ENCODE measurements at places on chromosomes 5 and 9.
A peak's percentile ranks its signal among the peaks of the same experiment; 100 is the strongest.

GRCh38 chr5:132655821-132656773, 1.9 kb upstream of the IL13 start:
- peak; percentile 33 for DNase-seq

DNA sequence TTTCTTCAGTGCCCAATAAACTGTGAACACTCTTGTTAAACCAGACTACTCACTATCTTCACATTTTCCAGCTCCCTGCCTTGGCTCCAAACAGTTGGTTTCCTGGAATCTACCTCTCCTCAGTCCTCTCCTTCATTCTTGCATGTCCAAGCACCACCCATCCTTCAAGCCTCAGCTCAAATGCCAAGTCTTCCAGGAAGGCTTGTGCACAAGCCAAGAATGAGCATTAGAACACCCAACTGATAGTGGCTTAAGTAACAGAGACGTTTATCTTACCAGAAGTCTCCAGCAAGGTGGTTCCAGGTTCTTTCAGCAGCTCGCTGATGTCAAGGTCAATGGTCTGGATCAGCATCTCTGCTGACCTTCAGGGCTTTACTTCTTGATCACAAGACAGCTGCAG, 60.1 kb downstream of the PTPDC1 start:
- DNase-seq = no peak

DNA sequence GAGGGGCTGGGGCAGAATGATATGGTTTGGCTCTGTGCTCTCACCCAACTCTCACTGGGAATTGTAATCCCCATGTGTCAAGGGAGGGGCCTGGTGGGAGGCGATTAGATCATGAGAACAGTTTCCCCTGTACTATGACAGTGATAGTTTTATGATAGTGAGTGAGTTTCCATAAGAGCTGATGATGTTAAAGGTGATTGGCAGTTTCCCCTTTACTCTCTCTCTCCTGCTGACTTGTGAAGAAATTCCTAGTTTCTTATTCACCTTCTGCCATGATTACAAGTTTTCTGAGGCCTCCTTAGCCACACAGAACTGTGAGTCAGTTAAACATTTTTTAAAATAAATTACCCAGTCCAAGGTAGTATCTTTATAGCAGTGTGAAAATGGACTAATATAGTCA, 120.4 kb upstream of the CDH9 start:
- DNase-seq = no peak

DNA sequence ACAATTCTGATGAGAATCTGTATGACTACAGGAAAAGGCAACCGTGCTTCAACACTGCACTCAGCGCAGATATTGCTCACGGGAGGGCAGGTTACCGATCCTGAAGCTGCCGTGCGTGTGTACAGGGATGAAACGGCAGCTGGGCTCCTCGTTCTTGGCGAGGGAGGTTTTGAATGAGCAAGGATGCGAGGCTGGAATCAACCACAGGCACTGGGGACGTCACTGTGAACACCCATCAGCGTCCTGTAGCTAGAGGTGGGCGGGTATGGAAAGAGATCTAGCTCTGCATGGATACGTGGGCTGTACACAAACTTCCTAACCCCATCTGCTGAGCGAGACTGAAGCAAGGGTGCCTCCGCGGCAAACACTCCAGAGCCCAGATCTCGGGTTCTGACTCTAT, 84.3 kb upstream of the COL5A1 start:
- no peak for DNase-seq

DNA sequence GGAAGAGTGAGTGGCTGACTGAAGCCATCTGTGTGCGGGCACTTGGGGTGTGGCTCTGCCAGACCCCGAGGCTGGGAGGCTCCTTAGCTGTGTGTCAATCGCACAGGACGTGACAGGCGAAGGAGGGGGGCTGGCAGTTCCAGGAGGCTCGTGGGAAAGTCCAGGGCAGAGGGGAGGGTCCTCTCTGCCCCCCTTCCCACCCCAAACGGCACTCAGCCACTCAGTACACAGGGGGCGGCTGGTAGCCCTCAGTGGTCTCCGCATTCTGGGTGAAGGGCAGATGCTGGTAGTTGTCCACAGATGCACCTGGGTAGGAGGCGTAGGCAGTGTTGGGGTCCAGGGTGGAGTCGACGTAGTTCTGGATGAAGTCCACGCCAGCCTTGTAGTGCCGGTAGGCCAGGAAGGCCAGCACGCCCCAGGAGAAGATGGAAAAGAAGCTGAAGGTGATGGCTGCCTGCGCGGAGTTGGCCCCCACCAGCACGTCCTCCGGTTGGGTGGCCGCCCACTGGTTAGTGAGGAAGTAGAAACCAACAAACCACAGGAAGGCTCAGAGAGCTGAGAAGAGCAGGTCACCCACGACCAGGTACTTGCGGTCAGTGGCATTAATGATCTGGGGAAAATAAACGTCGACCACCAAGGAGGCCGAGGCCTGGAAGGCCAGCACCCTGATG, 85.4 kb upstream of the CEP78 start:
- DNase-seq = no peak

GRCh38 chr9:18821788-18822187, 211.2 kb downstream of the SAXO1 start:
- no peak for DNase-seq

- peak; percentile 39 for DNase-seq
These were observed 48.3 kb upstream of the HRH2 start for GRCh38 chr5:175609526-175609925.

DNA sequence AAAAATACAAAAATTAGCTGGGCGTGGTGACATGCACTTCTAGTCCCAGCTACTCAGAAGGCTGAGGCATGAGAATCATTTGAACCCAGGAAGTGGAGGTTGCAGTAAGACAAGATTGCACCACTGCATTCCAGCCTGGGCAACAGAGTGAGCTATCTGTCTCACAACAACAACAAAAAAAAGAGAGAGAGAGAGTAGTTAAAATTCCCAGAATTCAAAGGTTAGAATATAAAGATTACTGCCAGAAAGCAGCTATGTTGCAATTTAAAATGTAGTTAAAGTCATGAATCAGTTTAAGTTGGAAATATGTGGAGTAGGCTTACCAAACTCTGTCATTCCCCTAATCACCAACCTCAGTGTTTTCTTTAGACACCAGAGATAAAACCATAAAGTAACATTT, 58.7 kb upstream of the SUSD1 start:
- no peak for DNase-seq

DNA sequence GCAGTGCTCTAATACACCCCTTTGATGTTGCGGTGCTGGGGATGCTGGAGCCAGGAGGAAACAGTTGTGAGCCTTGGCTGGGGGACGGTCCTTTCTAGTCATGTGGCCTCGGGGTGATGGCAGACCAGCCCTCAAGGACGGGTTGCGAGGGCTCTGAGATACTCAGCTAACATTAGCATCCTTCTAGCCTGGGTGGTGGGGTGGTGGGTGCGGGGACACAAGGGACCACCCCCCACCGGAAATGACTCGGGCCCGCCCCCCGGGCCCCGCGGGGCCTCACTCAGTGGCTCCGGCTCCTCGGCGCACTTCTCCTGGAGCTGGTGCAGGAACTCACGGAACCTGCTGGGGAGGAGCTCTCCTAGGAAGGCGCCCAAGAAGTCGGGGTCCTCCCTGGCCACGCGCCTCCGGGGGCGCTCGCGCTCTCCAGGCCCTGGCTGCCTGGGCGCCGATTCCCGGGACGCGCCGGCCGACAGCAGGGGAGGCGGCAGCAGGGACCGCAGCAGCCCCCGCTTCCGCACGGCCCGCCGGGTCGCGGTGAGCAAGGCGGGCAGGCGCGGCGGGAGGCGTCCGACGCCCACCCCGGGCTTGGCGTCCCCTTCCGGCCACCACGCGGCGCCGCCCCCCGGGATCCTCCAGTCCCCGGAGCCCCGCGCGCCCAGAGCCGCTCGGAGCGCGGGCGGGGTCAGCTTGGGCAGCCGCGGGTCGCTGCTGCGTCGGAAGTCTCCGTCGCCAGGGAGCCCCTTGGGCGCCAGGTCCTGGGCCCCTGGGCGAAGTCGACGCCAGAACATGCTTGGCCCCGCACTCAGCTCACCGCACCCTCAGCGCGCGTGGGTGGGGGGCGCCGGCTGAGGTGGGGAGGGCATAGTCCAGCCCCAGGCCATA, 873 bp downstream of the C9orf50 start:
- DNase-seq = no peak

- no peak for DNase-seq
These were observed 79.6 kb downstream of the ADAMTS2 start for GRCh38 chr5:179265514-179266290.

DNA sequence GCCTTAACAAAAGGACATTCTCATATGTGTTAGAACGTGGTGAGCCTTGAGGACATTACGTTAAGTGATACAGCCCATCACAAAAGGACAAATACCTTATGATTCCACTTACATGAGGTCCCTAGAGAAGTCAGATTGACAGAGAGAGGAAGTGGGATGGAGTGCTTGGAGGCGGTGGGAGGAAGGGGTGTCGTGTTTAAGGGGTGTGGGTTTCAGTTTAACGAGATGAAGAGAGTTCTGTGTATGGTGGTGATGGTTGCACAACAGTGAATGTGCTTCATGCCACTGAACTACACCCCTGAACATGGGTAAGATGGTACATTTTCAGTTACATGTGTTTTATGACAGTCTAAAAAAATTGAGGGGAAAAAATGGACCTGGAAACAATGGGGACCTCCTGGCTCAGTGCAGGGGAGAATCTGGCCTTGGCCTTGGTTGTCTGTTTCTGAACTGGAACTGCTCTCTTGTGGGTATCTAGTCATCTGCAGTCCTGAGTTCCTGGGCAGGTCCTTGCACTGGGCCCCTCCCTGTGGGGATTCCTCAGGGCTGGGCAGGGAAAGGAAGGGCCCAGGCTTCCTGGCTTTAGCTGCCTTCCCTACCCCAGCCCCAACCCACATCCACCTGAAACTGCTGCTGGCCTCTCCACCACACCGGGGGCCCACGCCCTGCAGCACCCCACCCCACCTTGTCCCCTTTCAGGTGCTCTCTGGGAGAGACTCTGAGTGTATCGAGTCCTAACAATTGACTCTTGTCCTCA, 17.8 kb downstream of the LRRC8A start:
- DNase-seq = no peak

GRCh38 chr5:16888694-16889124, 47.4 kb downstream of the MYO10 start:
- no peak for DNase-seq

- no peak for DNase-seq
These were observed 15.3 kb upstream of the CD180 start for GRCh38 chr5:67211926-67212325.

GRCh38 chr5:19771174-19771835, 216.7 kb downstream of the CDH18 start:
- no peak for DNase-seq

DNA sequence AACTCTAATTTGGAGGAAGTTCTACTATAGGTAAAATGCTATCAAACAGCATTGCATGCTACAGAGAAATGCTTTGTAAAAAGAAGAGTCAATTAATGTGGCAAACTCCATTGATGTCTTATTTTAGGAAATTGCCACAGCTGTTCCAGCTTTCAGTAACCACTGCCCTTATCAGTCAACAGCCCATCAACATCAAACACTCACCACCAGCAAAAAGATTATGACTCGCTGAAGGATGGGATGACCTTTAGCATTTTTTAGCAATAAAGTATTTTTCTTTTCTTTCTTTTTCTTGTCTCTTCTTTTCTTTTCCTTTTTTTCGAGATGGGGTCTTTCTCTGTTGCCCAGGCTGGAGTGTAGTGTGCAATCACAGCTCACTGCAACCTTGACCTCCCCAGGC, 26.0 kb downstream of the CRHBP start:
- DNase-seq = no peak

GRCh38 chr9:12963537-12963936, 188.7 kb downstream of the LURAP1L start:
- DNase-seq = no peak

- no peak for DNase-seq
These were observed 287.5 kb downstream of the KCTD16 start for GRCh38 chr5:144458216-144458615.

- no peak for DNase-seq
These were observed 400.9 kb downstream of the EBF1 start for GRCh38 chr5:158698768-158699284.

- DNase-seq = no peak
These were observed 72.8 kb downstream of the APBA1 start for GRCh38 chr9:69599232-69599971.

- no peak for DNase-seq
These were observed 109.0 kb downstream of the GNAQ start for GRCh38 chr9:77922591-77922990.

DNA sequence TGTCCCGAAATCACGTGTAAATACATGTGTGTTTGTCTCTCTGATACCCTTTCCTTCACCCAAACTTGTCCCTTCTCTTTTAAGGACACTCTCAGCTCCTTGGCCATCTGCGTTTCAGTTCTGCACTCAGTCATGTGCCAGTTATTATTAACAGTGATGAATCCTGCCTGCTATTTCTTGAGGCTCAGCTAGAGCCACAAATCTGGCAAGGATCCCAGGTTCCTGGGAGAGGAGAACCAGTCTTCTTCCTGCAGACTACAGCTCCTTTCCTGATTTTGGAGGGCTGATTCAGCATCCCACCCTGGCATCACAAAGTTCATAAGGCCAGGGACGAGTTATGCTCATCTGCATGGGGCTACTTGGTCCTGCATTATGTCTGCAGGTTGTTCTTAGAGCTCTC, 5.6 kb downstream of the MAMDC2 start:
- no peak for DNase-seq

- no peak for DNase-seq
These were observed 40.0 kb downstream of the NXNL2 start for GRCh38 chr9:88574953-88575352.

DNA sequence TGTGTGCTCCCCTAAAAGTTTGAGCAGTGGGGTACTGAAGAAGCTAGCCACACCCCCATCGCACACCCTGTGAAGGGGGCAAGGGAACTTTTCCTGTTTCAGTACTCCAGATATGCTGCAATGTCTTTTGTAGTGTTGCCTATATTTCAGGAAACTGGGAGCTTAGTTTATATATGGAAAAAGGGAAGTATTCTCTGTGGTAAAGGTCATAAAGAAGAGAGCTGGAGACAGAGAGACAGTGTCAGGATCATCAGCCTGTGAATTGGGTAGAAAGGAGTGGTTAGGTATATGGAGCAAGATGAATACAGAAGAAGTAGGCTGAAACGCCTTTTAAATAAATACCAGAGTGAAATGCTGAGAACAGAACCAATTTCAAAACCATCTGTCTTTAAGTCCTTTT, 82.2 kb upstream of the C9orf72 start:
- no peak for DNase-seq

DNA sequence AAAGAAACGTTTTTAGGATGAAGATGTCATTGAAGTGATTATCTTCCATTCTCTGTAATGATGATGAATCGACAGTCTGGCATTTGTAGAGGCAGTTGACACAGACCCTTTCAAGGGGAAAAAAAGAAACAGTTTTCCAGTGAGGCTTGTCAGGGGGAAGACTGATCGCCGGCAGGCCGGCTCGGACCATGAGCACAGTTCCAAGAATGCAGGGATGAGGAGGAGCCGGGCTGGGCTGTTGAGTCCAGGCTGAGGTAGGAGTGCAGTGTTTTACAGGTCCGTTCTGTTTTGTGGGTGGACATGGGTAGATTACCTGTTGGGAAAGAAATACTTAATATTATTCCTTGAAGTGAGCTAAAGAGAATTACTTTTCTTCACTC, 194.6 kb downstream of the AOPEP start:
- no peak for DNase-seq

GRCh38 chr9:122951056-122951455, 10.2 kb downstream of the RABGAP1 start:
- DNase-seq = no peak

GRCh38 chr9:114674076-114674797, 7.8 kb downstream of the TEX48 start:
- DNase-seq = no peak

All from activated T-cell treated with anti-CD3 and anti-CD28 coated beads for 24 hours (primary cell).